ENCODE measurements at places on chromosomes 6 and 20.

DNA sequence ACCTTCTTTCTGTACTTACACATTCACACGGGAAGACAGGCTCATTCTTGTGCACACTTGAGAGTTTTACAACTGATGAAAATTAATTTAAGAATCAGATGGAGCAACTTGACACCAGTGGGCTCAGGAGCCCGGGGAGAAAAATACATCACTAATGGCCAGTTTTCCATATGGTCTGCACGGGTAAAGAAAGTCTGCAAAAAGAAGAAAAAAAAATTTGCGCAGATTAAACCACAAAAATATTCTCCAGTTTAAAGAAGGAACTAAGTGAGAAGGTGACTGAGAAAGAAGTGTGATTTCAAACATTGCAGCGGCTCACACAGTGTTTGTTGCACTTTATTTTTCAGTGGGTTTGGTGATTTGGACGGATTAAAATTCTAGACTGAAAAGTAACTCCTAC lies at the start of gene TULP4:
TSS of gene TULP4 (plus strand) at position 301 of the 400 bp plus-strand sequence. CDS start 1,552 bp downstream, outside the sequence.
- no peak for DNase-seq

GRCh38 chr6:41937861-41938574 lies 3.6 kb downstream of the CCND3 start:
- no peak for DNase-seq

DNA sequence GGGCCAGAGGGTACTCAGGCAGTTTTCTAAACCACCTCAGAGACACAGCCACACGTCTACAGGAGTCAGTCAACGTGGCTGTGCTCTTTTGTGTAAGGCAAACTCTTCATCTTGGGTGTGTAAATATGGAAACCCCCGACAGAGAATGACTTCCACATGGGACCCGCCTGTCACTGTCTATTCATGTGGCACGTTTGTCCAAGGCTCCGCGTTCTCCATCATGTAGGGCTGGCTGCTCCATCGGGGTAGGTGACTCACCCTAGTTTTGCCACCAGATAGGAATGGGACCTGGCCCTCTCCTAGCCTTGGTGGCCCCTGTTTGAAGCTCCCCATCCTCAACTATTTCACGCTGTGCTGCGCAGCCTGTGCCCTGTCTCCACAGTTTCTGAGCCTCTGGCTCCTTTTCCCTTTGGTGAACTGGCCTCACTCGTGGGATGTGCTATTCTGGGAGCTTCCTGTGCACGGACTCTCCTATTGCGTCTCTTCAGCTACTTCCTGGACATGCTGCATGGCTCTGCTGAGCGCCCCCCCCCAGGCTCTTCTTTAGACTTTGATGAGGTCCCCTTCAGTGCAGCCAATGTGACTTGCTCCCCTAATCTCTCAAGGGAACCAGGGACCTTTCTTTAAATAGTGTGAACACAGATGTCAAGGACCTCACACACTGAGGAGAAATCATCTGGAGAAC lies 143.2 kb upstream of the PDE10A start:
- no peak for DNase-seq

GRCh38 chr6:115468272-115469005 lies 592.3 kb downstream of the FRK start:
- no peak for DNase-seq

DNA sequence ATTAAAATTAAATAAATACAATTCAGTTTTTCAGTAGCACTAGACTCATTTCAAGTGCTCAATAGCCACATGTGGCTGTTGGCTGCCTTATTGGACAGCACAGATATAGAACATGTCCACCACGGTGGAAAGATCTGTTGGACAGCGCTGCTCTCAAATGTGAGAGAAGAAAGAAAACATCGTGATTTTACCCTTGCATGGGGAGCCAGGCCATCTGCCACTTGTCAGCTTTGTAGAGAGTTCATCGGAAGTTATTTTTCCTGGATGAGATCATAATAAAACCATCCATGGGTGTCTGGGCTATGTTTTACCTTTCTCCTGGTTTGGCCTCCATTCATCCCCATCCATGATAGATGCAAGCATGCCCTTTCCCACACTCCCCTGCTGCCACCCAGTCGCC lies 5.8 kb upstream of the KIF3B start:
- DNase-seq, result no peak

GRCh38 chr20:48794360-48794759 lies 33.4 kb downstream of the PREX1 start:
- DNase-seq, result no peak

GRCh38 chr6:29705389-29706231 lies 17.6 kb upstream of the HLA-F start:
- no peak for DNase-seq

GRCh38 chr6:37171201-37171969 lies 1.4 kb downstream of the PIM1 start:
- DNase-seq, result no peak

DNA sequence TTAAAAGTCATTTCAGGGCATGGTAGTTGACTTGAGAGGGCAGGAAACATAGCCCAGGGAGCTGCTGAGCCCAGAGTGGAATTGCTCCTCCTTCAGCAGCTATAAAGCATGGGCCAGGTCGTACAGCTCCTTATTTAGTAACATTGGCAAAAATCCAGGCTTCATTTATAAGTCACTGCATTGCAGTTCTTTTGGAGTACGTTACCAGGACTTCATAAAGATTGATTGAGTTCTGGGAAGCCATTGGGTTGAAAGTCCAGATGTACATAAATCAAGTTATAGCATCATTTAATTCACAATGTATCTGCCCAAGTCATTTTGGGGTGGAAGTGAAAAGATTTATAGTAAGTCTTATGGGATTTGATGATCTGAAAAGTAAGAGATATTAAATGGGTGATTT lies 53.0 kb upstream of the ANKEF1 start:
- DNase-seq, result no peak

- no peak for DNase-seq
These were observed 144.7 kb upstream of the ZNF217 start for GRCh38 chr20:53738039-53738944.

- DNase-seq, result no peak
These were observed 635.5 kb downstream of the EYS start for GRCh38 chr6:65071480-65071879.

DNA sequence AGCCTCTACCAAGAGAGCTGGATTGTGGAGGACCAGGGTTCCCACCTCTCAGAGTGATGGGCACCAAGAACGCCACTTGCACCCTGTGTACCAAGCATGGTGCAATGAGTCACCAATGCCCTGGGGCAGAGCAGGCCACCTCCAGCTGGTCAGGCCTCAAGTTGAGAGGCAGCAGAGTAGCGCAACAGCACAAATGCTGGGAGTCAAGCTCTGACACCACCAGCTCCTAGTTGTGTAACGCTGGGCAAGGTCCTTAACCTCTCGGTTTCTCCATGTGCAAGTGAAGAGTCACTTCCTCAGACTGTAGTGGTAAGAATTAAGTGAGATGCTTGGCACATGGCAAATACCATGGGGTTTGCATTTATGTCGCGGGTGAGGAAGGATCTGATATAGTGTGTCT lies 25.6 kb downstream of the GFOD1 start:
- DNase-seq, result no peak

GRCh38 chr20:57244627-57245214 lies 21.7 kb downstream of the BMP7 start:
- no peak for DNase-seq

DNA sequence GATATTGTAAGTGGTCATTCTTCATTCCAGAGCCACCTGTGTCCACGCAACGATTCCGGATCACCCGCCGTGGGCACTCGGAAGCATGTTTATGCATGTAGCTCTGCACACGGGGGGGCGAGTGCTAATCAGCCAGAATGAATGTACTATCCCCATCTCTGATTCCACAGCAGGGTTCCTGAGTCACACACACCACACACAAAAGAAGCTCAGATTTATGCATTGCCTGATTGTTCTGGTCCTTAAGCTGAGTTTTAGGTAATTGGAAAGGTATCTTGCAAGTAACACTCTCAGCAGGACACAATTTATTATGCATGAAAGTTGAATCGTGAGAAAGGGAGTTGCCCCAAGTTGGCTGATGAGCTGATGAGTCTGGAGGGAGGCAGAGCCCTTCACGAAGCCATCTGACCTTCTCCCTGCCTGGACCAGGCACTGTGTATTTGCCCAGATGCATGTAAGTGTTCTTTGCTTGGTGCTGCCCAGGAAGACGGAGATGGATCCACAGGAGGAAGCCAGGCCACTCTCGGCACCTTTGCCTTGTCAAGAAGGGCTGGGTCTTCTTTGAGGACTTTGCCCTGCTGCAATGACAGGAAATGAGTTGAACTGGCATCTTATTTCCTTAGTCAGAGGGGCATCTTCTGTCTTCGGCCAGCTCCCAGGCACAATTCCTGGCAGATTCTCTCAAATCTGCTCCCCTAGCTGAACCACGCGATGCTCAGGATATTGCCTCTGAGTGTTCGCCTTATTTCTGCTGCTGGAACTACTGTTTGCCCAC lies 141.1 kb downstream of the SYNDIG1 start:
- DNase-seq, result no peak

DNA sequence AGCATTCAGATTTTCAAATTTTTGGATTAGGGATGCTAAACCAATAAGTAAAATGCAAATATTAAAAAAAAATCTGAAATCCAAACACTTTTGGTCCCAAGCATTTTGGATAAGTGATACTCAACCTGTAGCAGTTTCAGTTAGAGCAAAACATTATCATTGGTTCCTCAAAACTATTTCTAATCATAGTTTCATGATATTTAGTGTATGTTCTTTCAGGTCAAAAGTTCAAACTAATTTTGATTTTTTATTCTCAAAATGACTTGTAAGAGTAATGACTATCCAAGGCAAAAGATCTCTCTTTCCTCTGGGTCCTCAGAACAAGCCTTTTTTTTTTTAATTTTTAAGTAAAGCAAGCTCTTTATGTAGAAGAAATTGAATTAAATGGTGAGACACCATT lies 64.0 kb upstream of the TFB1M start:
- no peak for DNase-seq

GRCh38 chr6:29948277-29948676 lies 5.9 kb downstream of the HLA-A start:
- no peak for DNase-seq

- no peak for DNase-seq
These were observed 593.7 kb upstream of the MMS22L start for GRCh38 chr6:97876711-97877110.

- DNase-seq, result no peak
These were observed 55.9 kb downstream of the TRAF3IP2 start for GRCh38 chr6:111549746-111550145.

- no peak for DNase-seq
These were observed 14.9 kb downstream of the NOTCH4 start for GRCh38 chr6:32208996-32209395.

DNA sequence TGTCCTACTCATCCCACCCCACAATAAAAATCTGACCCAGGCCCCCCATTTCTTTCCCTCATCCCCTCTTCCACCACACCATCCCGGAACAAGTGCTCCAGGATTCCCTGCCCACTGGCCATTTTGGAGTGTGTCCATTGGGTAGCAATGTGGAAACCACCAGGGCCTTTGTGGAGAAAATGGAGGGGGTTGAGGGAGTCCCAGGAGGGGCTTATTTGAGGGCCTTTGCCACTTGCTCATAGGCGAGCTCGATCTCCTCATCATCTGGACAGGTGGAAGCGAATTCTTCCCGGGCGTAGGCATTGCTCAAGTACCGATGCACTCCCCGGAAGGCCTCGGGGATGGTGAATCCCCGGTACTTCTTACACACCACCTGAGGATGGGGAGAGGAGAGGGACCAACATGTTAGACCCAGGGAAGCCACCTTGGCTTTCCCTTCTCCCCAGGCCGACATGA lies 1.6 kb upstream of the DDAH2 start:
- DNase-seq, result no peak

DNA sequence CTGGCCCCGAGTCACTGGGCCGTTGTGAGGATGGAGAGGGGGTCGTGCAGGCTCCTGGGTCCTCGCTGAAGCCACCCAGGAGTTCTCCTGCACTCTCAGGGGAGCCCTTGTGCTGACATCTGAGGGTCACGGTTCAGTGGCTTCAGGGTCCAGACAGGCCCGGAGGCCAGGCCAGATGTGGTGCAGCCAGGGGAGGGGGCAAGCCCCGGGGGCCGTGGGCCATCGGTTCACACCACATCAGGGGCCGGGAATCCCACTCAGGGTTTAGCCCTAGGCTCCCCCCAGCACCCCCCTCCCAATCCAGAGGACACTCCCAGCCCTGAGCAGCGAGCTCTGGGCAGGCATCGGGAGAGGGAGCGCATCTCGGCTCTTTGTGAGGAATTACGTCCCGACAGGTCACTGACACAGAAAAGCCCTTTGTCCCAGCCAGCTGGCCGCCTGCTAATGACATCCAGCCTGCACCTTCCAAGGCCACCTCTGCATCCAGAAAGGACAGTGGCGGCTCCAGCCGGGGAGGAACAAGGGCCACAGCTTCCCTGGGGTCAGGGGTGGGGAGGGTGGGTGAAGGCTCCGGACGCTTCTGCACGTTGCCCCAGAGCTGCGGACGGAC lies 6.4 kb upstream of the CHRNA4 start:
- no peak for DNase-seq

- no peak for DNase-seq
These were observed 84.5 kb downstream of the SESN1 start for GRCh38 chr6:109009962-109010704.

- DNase-seq, result no peak
These were observed 289.3 kb downstream of the KIF16B start for GRCh38 chr20:16283978-16284377.

DNA sequence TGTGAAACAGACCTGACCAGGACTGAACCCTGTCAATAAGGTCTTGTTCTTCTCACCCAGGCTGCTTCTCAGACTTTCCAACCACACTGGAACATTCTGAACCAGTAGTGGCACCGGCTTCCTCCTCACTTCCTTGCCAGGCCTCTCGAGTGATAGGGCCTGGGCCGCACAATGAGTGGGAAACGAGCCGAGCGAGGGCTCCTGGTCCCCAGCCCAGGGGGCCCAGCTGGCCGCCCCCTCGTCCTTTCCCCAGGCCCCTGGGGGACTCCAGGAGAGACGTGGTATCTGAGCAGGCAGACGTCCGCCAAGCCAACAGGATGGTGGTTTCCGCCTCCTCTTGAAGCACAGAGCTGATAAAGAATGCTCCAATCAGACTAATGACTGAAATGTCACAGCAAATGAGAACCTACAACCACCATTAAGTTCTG lies 117.9 kb downstream of the GMDS start:
- no peak for DNase-seq

DNA sequence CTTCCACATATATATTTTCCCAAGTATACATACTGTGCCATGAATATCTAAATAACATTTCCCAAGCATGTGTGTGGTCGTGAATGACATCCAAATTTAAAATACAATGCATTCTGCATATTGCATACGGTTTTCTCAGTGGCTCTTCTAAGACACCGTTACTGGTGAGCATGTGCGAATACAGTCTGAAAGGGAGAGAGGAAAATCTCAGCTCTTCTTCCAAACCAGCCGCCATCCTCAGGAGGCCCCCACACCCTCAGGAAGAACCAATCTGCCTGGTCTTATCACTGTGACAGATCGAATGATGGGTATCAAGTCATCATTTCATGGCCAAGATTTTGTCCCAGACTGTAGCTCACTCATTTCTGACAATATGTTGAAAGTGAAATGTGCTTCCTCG lies 50.7 kb downstream of the ADAT2 start:
- DNase-seq, result no peak
